Activated CD4-positive, alpha-beta T cell treated with anti-CD3 and anti-CD28 coated beads, Interleukin-2, amount 50 U/mL, for 1 hour (primary cell): ENCODE measurements at places on chromosomes 7 and 10.

- no peak for DNase-seq
Measured at GRCh38 chr7:141737118-141737835, 881 bp upstream of the SSBP1 start.

- no peak for DNase-seq
Measured at GRCh38 chr7:139526578-139527544, 3.4 kb downstream of the CLEC2L start.

DNA sequence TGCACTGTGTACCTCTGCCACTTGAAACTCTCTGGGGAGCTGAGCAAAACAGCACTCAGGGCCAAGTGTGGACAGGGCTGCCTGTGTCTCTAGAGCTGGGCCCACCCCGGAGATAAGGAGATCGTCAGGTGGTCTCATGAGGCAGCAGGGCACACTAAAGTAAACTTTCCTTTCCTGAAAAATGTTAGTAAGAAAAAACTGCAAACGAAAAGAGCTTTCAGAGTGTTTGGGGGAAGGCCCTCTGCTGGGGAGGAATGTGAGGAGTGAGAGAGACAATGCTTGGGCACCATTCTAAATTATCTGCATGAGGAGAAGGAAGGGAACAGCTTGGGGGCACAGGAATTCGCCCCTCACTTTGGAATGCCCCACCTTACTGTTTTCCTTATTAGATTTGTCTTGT, 127.7 kb downstream of the ATXN7L1 start:
- DNase-seq = no peak

DNA sequence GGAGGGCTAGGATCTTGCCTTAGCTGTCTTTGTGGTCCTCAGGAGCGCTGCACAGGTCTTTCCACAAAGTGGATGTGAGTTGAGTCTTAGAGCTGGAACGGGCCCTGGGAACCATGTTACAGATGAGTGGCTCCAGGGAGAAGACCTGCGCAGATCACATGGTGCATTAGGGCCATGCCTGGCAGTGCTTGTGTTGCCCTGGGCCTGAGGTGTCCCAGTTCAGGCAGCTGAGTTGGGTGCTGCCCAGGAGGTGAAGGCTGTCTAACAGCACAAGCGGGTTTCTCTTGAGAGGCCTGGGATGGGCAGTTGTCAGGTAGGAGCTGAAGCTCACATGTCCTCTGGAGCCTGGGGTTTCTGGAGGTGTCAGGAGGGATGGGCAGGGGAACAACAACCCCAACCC, 33.7 kb upstream of the ANKRD2 start:
- DNase-seq = no peak

- no peak for DNase-seq
Measured at GRCh38 chr10:128481152-128481840, 355.1 kb upstream of the MKI67 start.
